ENCODE measurements at places on chromosomes 12 and 14.

- DNase-seq = no peak
These were observed 109.9 kb downstream of the DAD1 start for GRCh38 chr14:22479132-22479531.

- no peak for DNase-seq
These were observed 48.7 kb upstream of the GNG2 start for GRCh38 chr14:51811706-51812105.

GRCh38 chr14:68103853-68104252 lies 284.3 kb downstream of the RAD51B start:
- no peak for DNase-seq

DNA sequence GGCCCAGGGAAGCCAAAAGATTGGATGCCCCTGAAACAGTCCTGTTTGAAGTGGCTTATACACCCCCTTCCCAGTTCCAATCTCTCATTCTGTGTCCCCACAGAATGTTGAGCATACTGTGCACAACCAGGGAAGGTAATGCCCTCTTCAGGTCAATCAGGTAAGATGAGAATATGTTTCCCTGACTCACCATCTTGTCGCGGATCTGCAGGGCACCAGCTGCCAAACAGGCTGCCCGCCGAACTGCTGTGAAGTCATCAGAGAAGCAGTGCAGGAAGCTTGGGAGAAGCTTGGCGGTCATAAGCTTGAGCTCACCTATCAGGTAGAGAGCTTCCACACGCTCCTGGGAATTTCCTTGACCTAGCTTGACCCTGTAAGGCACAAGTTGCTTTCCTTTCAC lies 9.6 kb downstream of the RIOX1 start:
- DNase-seq = no peak

GRCh38 chr14:49999146-49999761 lies 106.4 kb downstream of the ARF6 start:
- DNase-seq = no peak

GRCh38 chr14:70905301-70905700 lies 2.0 kb upstream of the PCNX1 start:
- no peak for DNase-seq

GRCh38 chr12:40515041-40515816 lies 177.0 kb upstream of the CNTN1 start:
- DNase-seq = peak; percentile 2

- DNase-seq = no peak
These were observed 96.6 kb upstream of the E2F7 start for GRCh38 chr12:77161944-77162343.

- no peak for DNase-seq
These were observed 12.1 kb downstream of the BMAL2 start for GRCh38 chr12:27344760-27345159.

DNA sequence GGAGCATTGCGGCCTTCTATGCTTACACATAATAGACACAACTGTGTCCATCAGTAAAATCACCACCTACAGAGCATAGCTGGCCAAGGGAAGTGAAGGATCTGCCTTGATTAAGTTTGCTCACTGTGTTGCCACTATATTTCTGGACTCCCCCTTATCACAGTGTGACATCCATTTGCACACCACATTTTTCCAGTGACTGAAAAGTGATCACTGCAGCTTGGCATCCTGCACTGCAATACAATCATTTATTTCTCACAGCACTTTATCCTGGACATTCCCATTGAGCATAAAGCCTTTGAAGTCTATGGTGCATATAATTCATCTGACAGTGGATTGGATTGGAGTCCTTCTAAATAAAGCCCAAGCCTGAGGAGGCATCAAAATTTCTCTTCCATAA lies 217.2 kb downstream of the NOVA1 start:
- no peak for DNase-seq

DNA sequence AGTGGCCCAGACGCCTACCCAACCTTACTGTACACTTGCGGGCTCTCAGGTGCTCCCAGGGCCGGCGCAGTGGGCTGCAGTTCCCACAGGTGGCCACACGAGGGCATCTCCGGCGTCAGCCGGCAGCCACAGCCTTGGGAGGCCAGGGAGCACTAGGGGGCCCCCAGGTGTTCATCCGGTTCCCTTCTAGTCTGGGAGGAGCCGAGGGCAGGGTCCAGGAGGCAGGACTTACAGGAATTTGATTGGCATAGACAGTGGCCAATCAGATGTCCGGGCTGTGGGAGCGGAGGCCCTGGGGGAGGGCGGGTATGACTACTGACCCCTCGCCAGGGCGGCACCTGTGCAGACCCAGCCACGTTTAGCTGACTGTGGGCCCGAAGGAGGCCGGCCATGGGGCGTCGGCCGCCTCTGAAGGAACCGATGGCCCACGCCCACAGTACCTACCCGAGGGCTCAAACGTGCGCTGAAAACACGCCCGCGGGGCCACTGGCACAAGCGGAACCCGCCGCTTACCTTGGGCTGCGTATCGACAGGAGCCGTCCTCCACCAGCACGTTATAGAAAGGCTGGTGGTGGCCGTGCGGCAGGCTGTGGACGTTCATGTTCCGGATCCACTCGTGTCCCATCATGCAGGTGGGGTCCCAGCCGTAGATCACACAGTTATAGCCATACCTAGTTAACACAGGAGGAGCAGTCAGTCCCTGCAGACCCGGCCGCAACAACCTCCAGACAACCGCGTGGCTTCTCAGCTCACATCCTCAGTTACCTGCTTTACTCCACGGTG lies 34.8 kb downstream of the FBXO21 start:
- DNase-seq = no peak

DNA sequence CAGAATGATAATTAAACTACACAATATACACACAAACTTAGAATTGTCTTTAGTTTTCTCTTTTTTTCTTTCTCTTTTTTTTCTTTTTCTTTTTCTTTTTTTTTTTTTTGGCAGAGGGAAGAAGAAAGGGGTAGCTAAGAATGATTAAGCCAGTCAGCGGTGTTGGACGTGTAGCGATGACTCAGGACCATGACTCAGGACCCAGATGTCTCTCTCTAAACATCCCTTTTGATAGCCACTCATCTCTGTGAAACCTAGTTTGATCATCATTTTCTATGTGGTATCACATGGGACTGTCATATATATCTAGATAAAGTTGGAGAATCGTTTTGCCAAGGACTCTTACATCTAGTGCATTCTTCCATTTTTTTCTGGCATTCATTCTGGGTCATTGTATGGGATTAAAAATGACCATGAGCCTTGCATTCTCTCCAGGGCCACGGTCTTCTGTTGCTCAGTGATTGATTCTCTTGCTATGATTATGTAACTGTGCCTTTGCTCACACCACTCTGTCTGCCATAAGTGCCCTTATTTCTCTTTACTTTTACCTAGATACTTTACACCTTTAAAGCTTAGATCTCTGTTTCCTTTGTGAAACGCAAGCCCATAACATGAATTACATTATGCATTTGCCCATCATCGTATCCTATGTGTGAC lies 26.6 kb upstream of the NRXN3 start:
- no peak for DNase-seq

DNA sequence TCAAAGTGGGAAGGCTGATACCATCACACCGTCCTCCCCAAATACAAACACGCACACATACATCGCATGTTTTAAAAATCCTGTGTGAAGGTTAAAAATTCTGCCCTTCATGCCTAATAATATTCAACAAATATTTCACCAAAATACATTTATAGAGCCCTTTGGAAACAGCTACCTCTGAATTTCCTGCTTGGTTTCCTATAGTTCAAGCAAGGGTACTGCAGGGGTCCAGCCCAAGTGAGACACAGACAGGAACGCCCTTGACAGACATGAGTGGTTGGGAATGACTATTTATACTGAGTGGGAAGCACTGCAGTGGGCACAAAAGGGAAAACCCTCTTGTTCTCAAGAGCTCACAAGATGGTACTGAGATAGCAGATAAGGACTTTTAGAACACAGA lies 51.0 kb downstream of the ST8SIA1 start:
- no peak for DNase-seq

DNA sequence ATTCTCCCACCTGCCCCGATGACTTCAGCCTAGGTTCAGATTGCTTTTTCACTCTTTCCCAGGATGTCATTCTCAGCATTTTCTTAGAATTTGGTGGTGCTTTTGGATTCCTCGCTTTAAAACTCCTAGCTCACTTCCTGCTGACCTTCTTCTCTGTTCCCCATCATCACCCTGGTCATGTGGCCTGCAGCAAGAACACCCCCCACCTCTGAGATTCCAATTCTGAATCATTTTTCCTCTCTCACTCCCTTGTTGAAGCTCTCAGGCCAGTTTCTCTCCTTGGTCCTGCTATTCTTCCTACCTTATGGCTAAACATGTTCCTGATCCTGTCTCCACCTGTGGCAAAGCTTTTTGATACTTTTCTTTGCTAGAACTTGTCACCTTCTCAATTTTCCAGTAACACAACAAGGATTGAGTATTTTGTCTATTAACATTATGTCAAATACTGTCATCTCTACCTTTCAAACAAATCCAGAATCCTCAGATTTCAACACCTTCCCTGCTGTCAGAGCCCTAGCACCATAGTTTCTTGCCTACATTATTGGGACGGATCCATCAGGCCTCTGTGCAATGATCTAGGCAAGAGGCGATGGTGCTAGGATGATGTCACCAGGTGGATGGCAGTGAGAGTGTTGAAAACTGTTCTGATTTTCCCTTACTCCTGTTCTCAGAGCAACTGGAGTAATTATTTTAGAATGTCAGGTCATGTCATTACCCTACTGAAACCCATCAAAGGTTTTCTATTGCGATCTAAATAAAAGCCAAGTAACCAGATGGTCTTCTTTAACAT lies 233.7 kb downstream of the MON2 start:
- DNase-seq = no peak

DNA sequence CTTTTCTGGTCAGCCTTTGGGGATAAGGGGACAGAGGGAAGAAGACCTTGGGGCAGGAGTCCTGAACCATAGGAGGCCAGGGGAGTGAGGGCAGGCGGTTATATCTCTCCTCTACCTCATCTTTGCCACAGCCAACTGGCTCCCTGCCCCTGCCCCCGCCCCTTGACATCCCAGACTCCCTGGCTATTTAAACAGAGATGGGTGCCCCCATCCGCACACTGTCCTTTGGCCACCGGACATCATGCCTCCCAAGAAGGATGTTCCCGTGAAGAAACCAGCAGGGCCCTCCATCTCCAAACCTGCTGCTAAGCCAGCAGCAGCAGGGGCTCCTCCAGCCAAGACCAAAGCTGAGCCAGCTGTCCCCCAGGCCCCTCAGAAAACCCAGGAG lies 1.3 kb downstream of the MYL6B start:
- no peak for DNase-seq

DNA sequence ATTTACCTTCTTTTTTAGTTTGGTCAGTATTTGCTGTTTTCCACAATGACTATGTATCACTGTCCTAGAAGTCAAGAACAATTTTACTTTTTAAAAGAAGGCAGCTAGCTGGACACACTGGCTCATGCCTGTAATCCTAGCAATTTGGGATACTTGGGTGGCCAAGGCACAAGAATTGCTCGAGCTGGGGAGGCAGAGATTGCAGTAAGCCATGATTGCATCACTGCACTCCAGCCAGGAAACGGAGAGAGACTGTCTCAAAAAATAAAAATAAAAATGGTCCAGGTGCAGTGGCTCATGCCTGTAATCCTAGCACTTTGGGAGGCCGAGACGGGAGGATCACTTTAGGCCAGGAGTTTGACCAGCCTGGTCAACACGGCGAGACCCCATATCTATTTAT lies 28.3 kb downstream of the MDM1 start:
- DNase-seq = no peak

GRCh38 chr14:26597071-26597588 lies 703 bp downstream of the NOVA1 start:
- no peak for DNase-seq

DNA sequence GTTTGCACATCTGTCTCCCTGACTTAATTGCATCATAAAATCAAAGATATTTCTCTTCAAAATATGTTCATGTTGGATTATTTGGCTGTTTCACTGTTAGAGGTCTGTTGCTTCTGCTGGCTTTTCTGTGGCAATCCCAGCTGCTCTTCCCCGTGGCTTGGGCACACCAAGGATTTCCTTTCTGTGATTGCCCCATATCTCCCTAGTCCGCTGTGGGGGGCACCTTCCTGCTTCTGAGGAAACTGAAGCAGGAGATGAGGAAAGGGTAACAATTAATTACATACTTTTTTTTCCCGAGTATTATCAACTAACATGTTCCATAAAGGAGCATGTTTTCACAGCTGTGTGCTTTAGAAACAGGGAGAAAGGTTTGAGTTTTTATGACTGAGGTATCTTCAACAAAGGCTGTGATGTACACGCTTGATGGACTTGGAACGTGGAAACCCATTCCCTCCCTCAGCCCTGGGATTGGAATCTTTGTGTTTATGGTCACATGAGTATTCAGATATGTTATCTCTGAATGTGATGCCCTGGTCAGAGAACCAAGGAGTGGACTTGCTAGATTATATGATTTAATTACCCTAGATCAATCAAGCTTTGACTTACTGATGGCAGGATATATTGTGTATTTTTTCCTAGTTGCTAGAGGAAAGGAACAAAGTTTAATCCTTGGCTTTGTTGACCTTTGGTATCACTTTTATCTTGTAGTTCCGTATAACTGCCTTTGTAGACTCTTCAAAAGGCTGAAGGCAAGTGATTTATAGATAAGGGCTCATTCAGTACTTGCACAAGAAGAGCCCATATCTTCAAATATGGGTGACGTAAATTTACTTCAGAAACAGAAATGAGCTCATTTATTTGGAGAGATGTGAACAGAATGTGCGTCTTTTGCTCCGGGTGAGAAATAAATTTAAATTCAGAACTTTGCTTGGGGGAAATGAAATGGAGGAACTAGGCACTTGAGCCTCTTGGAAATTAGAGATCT lies 46.7 kb downstream of the BORCS5 start:
- no peak for DNase-seq

DNA sequence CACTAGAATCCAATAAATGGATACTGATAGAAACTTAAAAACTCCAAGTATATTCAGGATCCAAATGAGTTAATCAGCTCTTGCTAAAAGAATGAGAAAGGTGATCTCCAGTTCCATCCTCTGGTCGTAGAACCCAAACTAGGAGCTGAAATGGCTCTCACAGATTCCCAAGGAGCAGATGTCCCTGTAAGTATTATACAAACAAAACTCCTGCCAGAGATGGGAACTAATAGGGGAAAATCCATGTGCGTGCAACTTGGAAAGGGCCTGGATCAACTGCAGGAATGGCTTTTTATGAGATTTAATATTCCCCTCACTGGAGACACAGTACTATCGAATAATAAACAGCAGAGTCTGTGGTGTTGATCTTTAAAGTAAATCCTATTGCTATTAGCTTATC lies 309.2 kb upstream of the TBX3 start:
- no peak for DNase-seq
